ENCODE measurements at places on chromosomes 3 and 15.

DNA sequence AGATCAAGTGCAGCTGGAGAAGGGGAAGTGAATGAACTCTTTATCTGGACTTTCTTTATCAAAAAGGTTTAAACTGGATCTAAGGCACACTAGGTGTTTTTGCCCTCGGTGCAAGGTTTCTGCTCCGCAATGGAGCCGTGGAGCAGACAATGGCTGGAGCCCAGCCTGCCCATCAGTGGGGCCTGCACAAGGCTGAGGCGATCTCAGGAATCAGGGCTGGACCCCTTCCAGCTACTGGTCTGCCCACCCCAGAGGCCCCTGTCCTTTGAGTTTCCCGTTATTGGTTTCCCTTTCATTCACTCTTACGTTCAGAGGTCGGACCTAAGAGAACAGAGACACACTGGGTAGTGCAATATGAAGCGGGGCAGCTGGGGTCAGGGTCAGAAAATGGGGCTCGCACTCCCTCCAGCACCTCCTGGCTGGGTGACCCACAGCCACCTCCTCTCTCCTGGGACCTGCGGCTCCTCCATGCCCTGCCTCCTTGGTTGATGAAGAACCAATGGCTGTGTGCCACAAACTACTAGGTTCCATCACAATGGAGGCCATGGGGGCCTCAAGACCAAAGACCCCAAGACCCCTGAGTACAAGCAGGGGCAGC lies 164.6 kb downstream of the CHSY1 start:
- no peak for DNase-seq

DNA sequence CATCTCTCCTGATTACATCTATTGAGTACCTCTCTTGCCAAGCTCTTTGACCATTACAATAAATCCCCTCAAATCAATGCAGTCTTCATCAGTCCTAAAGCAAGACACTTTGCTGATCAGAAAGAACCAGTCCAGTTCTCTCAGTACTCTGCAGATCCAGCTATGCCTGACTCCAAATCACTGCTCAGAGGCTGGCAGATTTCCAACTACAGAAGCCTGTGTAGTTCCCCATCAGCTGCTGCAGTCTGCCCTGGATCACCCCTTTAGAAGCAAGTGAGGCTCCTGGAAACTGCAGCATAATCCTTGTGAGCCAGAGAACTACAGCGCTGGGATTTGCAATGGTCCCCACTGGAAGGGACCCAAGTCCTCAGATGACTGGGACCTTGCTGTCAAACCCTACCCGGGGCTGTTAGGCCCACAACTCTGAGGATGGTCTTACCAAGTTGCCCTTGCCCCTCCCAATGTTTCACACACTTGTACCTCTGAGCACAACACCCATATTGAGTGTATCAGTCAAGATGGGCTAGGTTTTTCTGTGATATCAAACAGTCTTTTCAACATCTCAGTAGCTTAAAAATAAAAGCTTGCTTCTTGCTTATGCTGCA lies 81.9 kb upstream of the TOPAZ1 start:
- DNase-seq = no peak

- no peak for DNase-seq
Measured at GRCh38 chr3:21847005-21847404, 96.0 kb upstream of the ZNF385D start.

DNA sequence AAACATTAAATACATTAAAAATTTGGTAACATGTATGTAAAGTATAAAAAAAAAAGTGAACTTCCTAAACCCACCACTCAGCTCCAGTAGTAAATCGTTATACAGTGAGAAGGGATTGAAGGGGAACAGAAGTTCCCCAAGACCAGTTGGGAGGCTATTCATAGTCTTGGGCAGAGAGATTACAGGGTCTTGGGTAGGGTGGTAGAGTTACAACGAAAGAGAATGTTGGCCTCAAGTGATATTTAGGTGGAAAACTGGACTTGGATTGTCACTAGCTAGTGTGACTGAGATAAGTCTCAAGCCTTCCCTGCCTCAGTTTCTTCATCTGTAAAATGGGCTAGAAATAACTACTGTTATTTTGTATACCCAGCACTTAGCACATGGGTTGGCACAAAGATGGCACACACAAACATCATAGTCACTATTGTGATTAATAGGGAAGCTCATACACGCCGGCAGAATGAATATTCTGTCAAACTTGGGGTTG lies 431 bp upstream of the YEATS2 start:
- no peak for DNase-seq

- DNase-seq = no peak
Measured at GRCh38 chr3:31924610-31925270, 56.3 kb downstream of the OSBPL10 start.

GRCh38 chr3:110400315-110400714 lies 671.3 kb upstream of the NECTIN3 start:
- no peak for DNase-seq

DNA sequence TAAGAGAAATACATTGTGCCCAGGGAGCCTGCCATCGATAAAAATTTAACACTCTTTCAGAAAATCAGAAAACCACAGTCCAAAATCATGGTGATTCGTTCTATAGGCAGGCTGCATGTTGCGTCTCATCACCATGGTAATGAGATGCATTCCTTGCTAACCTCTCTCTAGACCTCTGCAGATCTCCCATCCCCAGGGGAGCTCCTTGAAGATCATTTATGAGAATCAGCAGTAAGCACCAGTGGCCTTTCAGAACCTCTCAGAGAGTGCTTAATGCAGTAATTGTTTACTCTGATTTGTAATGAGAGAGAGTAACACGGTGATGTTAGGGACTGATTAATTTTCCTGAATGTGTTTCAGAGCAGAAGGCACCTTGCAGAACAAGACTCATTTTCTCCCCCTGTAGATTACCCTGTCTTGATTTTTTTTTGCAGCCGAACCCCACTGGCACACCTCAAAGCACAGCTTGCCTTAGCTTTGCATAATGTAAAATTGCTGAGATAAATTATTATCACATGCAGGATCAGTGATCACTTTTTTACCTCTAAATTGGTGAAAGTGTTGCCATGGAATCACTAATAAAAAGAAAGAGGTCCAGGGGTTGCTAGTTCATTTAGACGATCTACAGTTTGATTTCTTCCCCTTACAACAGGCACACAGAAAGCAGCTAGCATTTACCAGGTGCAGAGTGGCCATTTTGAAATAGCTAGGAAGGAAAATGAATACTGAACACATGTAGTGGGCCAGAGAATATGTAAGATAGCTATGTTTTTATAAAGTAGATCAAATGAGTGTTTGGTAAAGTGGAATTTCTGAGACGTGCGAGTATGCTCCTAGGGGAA lies 98.9 kb upstream of the CHL1 start:
- DNase-seq = no peak

DNA sequence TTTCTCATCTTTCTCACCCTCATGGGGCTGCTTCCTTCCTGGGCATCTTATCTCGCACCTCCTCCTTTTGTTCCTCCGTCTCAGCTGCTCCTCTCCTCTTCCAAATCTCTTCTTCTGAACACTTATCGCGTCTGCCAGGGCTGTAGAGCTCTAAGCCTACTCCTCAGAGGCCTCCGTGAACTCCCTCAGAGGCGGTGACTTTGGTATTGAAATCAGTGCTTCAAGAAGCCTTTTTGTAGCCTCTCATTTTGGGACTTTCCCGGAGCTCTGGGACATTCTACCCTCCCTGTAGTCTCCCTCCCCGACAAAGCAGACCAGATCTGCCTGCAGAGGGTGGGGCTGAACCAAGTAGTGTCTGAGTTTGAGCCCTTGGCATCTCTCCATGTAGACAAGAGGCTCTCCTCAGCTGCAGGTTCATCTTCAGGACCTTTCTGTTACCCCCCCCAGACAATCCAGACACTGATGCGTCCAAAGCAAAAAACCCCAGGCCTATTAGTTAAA lies 17.5 kb upstream of the CPNE9 start:
- no peak for DNase-seq

DNA sequence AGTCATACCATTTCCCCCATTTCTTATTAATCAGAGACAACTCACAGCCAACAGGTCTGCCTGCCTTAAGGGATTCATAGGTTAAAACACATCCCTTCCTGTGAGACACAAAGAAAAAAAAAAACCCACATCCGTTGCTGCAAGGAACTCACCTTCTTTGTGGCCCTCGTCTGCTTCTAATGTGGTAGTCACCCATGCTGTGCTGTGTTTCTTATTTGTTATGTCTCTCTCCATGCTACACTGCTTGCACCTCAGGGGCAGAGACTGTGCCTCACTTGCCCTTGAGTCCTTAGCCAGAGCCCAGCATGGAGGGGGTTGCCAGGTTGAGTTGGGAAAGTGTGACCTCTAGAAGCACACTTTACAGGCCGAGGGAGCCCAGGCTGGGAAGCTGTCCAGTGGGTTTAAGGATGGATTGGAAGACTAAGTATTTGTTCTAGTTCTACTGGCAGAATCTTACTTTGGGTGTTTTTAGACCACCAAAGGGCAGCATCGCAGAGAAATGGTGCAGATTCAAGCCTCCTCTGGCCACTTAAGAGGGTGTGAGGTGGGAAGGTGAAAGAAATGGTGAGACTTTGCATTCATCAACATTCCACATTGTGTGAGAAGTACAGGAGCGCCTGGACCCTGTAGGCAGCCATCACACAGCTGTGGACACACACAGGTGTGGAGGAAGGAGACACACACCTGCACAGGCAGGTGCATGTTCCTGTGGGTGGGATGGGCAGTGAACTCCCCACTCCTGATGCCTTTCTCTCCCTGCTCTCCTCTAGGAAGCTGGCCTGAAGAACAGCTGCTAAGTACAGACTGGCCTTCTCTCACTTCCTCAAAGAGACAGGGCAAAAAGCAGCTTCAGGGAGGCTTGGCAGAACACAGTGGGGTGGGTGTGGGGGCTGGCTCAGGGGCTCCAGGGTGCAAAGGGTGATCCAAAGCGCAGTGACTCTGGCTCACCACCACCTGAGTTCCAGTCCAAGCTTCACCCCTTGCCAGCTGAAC lies 48.8 kb downstream of the GLB1 start:
- DNase-seq = no peak

- no peak for DNase-seq
Measured at GRCh38 chr3:38165722-38166387, 518 bp downstream of the OXSR1 start.

DNA sequence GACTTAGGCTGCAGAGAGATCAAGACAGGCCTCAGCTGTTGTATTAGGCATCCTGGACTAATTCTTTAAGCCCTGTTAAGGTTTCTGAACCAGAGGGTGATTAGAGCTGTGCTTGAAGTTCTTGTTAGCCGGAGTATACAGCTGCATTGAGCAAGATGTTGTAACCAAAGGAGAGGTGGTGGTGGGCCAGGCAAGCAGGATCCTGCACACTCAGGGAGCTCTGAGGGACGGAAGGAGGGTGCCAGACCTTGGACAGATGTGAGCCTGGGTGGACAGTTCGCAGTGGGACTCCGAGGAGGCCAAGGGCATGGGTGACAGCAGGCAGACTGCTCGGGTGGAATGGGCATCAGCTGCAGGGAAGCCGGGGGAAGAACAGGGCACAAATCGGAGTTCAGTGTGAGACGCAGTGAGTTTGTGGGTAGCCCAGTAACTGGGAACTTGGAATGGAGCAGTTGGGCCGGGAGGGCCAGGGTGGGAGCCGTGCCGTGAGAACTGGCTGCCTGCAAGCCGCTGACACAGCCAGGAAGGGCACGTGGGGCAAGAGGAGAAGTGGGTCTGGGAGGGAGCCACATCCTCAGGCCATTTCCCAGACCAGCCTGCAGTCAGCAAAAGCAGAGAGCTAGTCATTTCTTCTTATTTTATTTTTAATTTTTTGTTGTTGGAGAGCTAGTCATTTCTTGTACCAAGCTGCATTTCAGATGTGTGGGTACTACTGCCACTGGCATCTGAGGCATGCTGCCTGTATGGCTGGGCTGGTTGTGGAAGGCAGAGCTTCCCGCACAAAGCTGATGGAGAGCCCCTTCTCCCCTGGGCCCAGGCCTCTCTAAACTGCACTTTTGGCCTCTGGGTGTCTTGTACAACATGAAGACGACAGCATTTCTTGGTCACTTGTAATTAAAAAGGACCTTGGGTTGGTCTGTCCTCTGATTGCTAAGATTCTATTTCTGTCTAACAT lies 61.0 kb downstream of the PGPEP1L start:
- no peak for DNase-seq

- no peak for DNase-seq
Measured at GRCh38 chr3:140765246-140765645, 87.4 kb downstream of the TRIM42 start.

DNA sequence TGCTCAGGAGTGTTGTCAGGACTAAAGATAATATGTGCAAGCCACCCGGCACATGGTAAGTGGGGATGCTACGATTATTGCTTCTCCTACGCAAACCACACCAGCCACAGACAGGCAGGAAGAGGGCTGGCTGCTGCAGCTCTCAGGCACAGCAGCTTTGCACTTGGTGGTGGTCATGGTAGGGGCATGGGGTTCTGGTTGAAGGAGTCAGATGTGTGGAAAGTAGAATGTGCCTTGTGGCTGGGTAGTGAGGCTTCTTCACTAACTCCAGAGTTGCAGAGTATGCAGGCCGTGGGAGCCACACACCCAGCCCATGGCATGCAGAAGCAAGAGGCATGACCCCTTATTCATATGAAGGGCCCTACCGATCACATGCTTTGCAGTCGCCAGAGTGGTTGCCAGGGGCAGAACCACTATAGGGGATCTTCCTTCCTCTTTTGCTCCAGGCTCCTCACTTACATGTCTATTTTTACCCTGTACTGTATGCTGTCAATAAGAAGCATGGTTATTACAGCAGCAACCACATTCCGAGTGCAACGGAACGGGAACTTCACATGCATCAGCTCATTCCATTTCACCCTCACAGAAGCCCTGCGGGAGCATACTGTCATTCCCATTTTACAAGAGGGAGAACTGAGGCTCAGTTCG lies 59.2 kb upstream of the HERC1 start:
- DNase-seq = no peak

DNA sequence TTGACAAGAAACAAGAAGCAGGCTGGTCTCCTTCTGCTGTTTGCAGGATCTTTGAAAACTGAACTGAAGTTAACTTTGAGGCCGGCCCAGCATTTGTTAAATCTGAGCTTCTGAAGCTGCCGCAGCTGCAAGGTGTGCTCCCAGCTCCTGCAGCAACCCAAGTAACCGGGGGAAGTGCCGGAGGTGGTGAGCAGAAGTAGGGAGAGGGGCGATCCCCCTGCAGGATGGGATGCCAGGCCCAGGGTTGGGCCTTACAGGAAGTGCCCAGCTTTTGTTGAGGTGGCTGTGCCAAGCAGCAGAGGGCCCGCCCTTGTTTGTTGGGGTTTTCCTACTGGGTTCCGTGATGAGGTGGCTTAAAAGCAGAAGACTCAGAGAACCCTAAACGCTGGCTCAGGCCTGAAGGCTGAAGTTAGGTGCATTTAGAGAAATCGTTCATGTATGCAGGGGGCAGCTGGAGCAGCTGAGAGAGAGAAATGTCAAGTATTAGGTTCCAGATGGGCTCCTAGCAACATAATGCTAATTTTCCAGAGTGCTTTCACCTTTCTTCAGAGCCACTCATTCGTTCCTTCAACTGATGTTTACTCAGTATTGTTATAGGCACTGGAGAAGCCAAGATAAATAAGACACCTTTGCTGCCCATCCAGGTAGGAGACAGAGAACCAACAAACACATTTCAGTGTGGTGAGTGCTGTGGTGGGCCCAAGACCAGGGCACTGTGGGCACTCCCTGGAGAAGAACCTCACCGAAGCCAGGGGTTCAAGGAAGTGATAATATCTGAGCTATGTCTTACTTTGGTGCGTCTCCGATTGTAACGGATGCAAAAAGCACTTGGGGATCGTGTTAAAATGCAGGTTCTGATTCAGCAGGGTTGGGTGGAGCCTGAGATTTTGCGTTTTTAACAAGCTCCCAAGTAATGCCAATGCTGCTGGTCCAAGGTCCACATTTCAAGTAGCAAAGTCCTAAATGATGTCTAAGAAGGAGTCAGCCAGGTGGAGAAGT lies 42.2 kb upstream of the PLCL2 start:
- no peak for DNase-seq

GRCh38 chr3:134721214-134721613 lies 70.4 kb upstream of the KY start:
- DNase-seq = no peak

Data from cortex of kidney (tissue), 1 donor.